ENCODE measurements at places on chromosomes 1 and 21.

GRCh38 chr1:119139403-119139802, 1.1 kb downstream of the WARS2 start:
- no peak for DNase-seq

DNA sequence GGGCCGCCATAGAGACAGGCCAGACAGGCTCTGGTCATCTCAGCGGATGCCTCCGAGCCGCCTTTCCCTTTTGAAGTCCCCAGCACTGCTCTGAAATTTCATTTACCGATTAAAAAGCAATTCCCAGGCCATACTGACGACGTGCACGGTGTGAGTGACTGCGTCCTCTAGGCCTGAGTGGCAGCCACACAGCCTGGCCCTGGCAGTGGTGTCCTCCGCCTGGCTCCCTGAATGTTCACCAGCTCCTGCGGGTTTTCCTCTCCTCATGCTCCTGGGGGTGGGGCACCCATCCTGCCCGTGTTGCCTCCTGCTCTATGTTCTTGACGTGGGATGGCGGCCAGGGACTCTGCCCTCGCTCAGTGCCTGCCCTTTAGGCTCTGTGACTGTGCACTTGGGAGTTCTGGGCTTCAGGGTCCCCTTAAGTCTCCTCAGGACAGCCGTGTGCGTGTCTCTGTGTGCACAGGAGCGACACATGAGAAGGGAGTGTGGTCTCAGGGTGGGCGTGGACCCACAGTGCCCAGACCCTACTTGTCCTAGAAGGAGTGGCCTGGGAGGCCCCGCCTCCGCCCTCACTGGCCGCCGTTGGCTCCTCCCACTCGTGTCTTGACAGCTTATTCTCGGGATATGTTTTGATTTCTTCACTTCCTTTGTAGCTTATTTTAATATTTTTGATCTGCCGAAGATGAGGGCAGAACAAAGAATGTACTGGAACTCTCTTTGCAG, 3.6 kb downstream of the SKI start:
- peak; percentile 54 for DNase-seq

DNA sequence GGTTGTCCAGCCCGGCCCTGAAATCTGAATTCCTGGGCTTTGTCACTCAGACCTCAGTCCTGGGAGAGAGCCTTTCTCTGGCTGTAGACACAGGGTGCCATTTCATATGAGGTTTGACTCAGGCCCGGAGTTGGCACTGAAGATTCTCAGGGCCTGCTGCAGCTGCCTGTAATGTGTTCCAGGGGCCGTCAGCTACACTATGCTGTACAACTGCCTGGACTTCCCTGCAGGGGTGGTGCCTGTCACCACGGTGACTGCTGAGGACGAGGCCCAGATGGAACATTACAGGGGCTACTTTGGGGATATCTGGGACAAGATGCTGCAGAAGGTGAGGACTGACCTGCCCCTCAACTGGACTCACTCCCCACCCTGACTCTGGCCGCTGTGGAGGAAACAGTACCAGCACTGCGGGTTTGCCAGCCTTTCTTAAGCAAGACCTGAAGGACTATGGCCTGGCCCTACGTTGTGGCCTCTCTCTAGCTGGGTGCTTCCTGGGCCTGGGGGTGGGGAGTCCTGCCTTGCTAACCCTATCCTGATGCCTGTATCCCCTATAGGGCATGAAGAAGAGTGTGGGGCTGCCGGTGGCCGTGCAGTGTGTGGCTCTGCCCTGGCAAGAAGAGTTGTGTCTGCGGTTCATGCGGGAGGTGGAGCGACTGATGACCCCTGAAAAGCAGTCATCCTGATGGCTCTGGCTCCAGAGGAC, 18.9 kb downstream of the FAAH start:
- no peak for DNase-seq

- no peak for DNase-seq
Observed at GRCh38 chr1:172390301-172390682, 30.2 kb upstream of the C1orf105 start.

DNA sequence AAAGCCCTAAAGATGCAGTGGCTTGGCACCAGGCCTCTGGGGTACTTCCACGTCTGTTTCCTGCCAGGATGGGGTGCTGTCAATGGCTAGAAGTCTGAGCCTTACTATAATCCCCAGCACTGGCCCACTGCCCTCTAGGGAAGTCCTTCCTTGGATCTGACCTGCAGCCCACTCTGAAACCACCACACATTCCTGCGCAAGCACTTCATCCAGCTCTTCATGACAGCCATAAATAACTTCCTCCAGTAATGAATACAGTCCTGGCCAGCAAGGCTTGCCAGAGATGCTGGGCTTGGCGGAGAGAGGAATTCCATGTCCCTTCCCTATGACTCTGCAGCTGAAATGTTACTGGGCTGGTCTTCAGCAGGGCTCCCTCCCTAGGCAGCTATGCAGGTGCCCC, 32.6 kb downstream of the ALPL start:
- DNase-seq, result no peak

GRCh38 chr1:184860535-184860934, 105.9 kb upstream of the EDEM3 start:
- DNase-seq, result no peak

DNA sequence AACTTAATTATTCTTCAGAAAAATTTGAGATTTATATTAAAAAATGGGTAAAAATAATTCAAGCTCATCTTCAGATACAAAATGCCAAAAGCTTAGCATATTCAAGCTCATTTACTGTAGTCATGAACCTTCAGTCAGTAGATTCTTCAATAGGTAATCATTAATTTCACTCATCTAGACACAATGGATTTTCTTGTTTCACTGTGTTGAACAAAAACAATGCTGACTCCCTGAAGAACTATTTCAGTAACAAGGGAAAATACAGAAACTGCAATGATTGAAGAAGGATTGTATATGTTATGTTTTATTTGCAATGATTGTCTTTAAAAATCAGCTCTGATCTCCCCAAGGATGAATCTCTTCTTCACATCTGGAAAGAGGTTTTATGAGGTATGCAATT, 9.2 kb upstream of the HOOK1 start:
- DNase-seq, result no peak

DNA sequence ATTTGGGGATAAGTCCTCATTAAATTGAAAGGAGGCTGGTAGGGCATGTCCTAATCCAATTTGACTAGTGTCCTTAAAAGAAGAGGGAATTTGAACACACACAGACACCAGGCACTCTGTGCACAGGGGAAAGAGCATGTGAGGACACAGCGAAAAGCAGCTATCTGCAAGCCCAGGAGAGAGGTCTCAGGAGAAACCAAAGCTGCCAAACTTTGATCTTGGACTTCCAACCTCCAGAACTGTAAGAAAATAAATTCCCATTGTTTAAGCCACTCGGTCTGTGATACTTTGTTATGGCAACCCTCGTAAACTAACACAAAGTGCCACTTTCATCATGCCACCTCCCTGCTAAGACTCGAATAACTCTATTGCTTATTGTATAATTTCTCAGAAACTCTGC, 13.8 kb downstream of the PLA2G4A start:
- DNase-seq, result no peak

DNA sequence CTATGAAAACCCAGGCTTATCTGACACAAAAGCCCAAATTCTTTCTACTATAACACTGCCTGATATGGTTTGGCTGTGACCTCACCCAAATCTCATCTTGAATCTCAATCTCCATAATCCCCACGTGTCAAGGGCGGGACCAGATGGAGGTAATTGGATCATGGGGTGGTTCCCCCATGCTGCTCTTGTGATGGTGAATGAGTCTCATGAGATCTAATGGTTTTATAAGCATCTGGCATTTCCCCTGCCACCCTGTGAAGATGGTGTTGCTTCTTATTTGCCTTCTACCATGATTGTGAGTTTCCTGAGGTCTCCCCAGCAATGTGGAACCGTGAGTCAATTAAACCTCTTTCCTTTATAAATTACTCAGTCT, 123.3 kb upstream of the USP24 start:
- DNase-seq, result no peak
